Stimulated activated CD8-positive, alpha-beta memory T cell treated with anti-CD3 and anti-CD28 coated beads, Interleukin-2, amount 100 ng/mL, for 1 hour (primary cell): ENCODE measurements at places on chromosomes 12 and 14.
A peak's percentile ranks its signal among the peaks of the same experiment; 100 is the strongest.

DNA sequence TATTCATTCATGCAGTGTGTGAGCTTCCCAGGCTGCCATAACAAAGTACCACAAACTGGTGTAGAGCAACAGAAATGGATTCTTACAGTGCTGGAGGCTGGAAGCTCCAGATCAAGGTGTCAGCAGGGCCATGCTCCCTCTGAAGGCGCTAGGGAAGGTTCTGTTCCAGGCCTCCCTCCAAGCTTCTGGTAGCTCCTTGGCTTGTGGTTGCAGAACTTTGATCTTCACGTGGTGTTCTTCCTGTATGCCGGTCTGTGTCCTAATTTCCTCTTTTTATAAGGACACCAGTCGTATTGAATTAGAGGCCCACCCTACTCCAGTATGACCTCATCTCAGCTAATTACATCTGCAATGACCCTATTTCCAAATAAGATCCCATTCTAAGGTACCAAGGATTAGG lies 3.1 kb downstream of the OTUB2 start:
- DNase-seq = no peak

DNA sequence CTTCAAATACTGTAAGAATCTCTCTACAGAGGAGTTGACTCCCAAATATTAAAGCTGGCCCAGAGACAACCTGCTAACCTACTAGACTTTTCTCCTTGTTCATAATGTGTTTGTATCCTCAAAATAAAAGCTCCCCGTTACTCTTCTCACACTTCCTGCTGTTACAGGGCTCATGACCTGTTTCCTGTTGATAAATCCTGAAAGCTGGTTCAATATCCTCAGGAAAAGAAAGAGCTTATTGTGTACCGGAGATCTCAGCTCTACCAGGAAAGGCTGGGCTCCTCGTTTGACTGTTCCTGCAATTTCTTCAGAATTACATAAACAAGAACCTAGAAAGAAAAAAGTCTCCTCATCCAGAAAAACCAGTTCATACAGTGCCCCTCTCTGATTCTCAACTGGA lies 30.8 kb downstream of the CLEC1A start:
- no peak for DNase-seq

GRCh38 chr12:24719293-24719721 lies 229.6 kb downstream of the BCAT1 start:
- peak; percentile 10 for DNase-seq

GRCh38 chr14:26872515-26873361 lies 274.9 kb upstream of the NOVA1 start:
- no peak for DNase-seq

GRCh38 chr12:16515666-16516065 lies 90.3 kb downstream of the LMO3 start:
- DNase-seq = no peak

GRCh38 chr14:65040666-65041433 lies 54.2 kb downstream of the FNTB start:
- DNase-seq = no peak

DNA sequence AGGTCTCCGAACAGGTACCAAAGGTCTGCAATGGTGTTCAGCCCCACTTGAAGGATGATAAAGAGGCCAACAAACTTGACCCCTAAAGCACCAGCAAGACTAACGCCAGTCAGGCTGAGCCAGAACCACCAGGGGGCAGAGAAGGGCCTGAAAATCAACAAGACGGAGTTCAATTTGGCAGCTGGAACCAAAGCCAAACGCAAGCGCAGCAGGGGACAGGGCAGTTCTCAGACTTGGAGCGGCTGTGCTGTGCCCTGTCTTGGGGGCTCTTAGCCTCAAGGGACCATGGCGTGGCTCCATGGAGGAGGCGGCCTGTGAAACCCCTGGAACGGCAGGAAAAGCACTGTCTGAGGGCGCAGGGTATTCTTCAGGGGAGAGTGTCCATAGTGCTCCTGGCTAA lies 19.6 kb downstream of the POMT2 start:
- DNase-seq = peak; percentile 29

GRCh38 chr12:121804417-121805111 lies 755 bp downstream of the SETD1B start:
- DNase-seq = no peak

GRCh38 chr12:54958048-54958658 lies 26.4 kb downstream of the TESPA1 start:
- DNase-seq = no peak

DNA sequence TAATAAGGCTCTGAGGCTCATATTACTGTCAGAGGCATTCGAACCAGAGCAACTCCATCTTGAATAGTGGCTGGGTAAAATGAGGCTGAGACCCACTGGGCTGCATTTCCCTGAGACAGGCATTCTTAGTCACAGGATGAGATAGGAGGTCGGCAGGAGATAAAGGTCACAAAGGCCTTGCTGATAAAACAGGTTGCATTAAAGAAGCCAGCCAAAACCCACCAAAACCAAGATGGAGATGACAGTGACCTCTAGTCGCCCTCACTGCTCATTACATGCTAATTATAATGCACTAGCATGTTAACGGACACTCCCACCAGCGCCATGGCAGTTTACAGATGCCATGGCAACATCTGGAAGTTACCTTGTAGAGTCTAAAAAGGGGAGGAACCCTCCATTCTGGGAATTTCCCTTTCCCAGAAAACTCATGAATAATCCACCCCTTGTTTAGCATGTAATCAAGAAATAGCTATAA lies 18.1 kb upstream of the PRICKLE1 start:
- DNase-seq = no peak

GRCh38 chr14:51616724-51617409 lies 34.8 kb upstream of the FRMD6 start:
- DNase-seq = no peak

DNA sequence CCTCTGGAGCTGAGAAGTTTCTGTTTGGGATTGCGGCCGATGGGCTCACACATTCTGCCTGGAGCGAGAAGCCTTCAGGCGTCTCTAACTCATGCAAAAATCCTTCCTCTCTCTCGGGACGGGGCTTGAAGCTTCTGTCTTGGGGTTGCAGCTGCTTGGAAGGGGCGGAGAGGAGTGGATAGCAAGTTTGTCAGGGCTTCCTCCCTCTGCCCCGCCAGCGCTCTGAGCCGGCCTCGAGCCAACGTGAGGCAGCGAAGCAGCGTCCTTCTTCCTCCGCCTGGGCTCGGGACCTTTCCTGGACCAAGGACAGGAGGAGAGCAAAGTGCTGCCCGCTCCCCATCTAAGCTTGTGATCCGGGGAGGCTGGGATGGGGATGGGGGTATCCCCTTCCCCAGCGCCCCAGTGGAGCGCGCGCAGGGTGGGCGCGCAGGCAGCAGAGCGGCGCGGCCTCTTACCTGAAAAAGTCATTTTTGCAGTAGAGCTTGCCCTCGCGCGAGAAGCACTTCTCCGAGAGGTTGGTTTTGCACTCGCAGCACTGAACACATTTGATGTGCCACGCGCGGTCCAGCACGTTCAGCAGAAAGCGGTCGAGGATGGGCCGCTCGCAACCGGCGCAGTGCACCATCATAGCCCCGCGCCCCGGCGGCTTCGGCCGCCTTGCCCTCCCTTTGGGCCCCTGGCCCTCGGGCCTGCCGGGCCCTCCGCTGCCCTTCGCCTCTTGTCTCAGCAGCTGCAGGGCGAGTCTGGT lies 626 bp downstream of the LHX5 start:
- no peak for DNase-seq

- no peak for DNase-seq
These were observed 56.4 kb upstream of the KIF21A start for GRCh38 chr12:39499296-39499695.

DNA sequence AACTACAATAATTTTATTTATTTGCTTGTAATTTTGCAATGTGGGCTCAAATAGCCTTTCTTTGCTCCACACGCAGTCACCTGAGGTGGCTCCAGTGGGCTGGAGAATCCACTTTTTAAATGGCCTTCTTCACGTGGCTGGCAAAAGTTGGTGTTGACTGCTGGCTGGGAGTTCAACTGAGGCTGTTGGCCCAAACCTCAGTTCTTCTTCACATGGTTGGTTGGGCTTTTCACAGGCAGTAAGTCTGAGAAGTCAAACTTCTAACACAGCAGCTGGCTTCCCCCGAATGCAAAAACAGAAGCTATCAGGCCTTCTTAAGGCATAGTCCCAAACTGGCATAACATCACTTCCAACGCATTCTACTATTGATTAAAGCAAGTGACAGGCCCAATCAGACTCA lies 2.1 kb upstream of the OXA1L start:
- DNase-seq = no peak

GRCh38 chr12:15977999-15978951 lies 67.1 kb downstream of the DERA start:
- DNase-seq = no peak

DNA sequence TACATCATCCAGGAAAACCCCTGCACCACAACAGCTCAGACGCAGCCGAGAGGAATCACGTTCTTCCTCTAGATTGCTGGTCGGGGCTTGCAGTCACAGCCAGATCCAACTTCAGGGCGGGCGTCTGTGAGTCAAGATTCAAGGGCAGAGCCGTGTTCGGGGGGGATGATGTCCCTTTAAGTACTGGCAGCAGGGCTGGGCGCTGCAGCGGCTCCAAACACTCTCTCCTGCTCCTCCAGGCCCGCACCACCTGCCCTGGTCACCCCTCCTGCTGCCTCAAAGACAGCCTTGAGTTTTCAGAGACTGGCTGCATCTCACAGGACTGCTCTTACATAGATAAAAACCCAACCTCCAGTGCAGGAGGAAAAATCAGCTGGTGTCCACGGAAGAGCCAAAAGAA lies 68.3 kb downstream of the KDM2B start:
- no peak for DNase-seq

- no peak for DNase-seq
These were observed 58.0 kb downstream of the TMTC1 start for GRCh38 chr12:29725587-29726320.

DNA sequence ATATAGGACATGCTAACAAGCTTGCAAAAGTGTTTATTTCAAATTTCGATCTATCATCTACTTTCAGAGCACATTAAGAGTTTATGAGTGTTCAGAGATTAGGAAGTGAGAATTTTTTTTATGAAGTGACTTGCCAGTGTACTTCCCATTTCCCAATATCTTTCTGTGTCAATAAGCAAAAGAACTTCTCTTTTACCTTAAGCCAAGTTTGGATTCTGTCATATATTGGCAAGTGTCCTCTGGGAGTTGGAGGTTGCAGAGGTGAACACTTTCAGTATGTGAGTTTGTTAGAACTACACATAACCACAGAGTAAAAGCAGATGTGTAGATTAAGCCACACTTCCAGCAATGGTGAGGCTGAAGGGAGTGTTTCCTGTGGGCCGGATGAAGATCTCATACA lies 16.6 kb upstream of the KLRF1 start:
- no peak for DNase-seq

DNA sequence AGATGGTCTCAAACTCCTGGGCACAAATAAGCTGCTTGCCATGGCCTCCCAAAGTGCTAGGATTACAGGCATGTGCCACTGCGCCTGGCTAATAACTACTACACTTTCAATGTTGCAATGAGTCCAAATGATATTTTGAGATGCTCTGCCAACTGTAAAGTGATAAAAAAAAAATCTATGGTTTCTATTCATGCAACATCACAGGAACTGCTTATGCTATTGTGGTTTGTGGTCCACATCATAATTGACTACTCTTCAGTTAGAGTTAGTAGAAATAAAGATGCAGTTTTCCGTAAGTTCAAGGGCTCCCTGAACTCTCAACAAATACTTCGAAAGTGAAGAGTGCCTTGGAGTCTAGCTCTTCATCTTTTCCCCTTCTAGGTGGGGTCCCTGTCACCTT lies 239.4 kb downstream of the C12orf75 start:
- no peak for DNase-seq

DNA sequence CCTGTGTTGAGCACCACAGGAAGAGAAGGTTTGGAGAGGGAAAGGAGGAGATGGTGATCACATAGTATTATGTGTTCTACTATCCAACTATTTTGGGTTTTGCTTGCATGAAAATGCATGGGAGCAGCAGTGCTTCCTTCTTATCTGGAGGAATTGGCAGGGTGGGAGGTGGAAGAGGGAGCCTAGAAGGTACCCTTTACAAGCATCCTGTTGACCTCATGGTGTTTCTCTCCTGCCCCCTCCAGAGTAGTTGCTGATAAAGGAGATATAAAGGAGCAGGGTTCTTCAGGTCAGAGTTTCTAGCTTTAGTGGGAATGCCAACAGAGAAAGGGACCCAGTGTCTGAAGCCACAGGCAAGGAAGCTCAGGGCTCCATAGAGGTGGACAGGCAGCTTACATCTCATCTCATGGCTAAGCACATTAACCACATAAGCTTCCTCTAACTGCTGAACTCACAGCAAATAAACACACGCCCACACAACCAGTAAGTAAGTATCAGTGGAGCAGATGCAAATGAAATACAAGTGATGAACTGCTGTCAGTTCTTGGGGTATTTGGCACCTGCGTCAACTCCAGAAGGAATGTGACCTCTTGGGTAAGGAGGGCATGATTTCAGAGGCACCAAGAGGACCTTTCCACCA lies 174.2 kb upstream of the SLC38A2 start:
- no peak for DNase-seq

DNA sequence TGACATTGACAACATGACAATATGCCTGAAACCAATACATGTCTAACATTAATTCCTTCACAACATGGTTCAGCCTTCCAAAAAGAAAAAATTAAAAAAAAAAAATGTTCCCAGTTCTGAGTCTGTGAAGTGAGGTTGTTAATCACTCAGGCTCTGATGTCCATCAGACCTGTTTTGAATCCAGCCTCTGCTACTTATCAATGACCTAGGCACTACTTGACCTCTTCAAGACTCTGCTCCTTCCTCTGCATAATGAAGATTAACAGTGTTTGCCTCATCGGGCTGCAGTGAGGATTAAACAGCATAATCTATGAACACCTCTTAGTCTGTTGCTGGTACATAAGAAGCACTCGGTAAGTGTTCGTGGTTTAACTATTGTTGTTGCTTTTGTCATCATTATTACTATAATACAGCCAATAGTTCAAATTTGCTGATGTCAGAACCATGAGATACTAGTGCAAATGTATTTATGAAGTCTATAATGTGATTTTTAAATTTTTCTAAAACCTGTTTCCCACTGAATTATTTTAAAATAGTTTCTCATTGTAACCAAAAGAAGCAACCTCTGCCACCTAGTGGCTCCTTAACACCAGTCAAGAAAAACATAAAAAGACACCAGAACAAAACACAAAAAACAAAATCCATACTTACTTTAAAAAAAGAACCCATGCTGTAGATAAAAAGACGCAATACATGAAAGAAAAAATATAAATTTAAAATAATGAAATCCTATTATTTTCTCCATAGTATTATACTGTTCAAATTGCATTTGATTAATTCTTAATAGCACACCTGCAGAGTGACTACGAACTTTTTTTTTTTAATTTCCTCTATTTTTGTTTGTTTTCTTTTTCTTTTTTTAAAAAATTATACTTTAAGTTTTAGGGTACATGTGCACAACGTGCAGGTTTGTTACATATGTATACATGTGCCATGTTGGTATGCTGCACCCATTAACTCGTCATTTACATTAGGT lies 20.3 kb upstream of the TMX1 start:
- DNase-seq = no peak

DNA sequence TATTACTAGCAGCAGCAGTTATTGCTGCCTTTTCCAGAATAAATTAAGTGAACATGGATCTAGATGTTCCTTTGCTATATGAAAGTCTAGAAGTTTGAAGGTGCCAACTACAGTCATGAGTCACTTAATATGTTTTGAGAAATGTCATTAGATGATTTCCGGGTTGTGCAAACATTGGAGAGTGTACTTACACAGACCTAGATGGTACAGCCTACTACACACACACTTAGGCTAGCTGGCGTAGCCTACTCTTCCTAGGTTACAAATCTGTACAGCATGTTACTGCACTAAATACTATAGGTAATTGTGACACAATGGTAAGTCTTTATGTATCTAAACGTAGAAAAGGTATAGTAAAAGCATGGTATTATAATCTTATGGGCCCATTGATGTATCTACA lies 368.1 kb downstream of the PDZRN4 start:
- no peak for DNase-seq

GRCh38 chr14:74035556-74035955 lies 16.4 kb downstream of the BBOF1 start:
- DNase-seq = no peak
